ENCODE measurements at places on chromosomes 7 and 10.

DNA sequence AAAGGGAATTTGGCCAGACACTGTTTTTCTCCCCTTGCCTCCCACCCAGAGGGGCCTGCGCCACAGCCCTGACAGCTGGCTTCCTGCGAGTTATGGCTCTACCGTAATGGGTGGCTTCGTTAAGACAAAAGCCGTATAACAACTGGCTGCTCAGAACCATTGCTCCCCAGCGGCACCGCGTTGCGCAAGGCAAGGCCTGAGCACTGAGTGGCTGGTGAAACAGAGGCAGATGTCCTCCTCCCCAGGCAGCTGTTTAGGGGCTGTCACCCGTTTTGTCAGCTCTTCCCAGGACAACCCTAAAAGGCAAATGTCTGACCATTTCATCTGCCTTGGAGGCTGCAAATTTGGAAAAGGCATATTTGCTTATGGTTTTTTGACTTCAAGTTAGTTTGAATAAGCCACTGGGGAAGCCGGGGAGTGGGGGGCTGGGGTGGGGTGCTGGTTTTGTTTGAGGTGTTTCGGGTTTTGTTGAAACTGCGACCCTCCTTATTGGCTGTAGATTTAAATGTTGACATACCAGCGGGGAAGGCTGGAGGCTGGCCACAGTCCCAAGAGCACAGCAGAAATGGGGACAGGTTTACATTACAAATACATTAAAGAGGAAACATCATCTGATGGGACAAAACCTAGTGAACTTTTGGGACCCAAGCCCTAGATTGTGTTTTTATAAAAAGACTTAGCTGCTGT lies 681 bp upstream of the SPOCK2 start:
- DNase-seq = peak; percentile 65

DNA sequence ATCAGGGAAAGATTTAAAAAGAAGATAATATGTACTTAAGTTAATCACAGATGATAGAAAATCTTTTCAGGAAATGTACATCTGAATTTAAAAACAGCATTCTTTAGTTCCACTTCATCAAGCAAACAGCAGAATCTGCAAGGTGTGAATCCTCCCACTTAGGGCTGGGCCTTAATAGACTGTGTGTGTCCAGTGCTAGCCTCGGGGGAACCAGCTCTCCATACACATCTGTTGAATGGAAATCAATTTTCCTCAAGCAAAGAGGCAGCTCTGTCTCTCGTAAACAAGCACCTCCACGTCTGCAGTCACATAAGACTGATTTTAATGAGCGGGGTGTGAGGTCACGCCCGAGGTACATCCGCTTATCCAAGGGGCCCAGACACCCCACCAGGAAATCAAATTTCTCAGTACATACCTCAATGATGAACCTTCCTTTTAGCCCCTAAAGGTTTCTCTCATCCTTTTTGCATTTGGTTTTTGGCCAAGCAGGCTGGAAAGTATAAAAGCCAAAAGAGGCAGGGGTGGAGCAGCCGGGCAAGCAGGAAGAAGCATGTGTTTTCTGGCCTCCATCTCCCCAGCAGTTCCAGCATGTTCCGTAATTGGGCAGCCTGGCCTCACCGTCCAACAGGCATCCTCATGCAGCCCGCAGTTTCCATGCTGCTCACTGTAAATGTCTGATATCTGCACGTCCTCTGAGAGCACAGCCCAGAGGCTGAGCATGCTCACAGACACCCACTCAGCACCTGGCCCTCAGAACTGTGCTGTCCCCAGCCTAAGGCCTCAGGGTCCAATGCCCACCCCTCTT lies 131.3 kb downstream of the GLI3 start:
- no peak for DNase-seq

GRCh38 chr10:118216020-118216419 lies 126.1 kb downstream of the FAM204A start:
- DNase-seq = no peak

DNA sequence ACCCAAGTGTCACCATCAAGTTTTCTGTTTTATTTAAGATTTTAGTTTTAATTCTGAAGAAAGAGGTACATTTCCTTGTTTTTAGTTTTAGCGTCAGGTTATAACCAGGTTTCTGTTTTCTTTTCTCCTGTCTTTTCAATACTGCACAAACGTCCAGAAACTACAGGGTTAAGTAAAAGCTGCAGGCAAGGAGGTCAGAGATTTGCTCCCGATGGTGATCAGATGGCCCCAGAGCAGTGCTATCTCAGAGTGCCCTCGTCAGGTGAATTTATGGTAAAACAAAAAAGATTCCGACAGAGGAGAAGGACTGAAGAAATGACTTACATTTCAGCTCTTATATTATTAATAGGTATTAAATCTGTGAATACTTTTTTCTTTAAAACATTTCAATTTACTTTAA lies 128.2 kb downstream of the STRA8 start:
- DNase-seq = no peak

DNA sequence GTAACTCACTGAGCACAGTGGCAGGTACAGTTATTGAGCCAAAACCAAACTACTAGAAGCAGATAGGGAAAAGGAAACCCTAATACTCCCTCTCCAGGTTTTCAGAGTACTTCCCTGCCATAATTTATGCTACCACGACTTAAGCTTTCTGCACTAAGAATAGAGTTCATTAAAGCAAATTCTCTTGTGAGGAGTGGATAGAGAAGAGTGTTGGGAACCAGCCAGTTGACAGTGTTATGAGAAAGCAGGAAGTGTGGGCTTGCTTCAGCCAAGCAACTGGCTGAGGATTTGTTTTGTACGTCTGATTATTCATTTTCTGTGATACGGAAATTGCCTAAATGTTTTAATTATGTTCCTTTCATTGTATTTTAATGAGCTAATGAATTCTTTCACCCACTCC lies 280.5 kb downstream of the KIF20B start:
- no peak for DNase-seq

GRCh38 chr10:121527690-121528089 lies 70.6 kb downstream of the FGFR2 start:
- no peak for DNase-seq

GRCh38 chr7:134458341-134458805 lies 527 bp downstream of the AKR1B1 start:
- DNase-seq = peak; percentile 42

GRCh38 chr10:63268149-63268797 lies 135.1 kb downstream of the NRBF2 start:
- DNase-seq = no peak

DNA sequence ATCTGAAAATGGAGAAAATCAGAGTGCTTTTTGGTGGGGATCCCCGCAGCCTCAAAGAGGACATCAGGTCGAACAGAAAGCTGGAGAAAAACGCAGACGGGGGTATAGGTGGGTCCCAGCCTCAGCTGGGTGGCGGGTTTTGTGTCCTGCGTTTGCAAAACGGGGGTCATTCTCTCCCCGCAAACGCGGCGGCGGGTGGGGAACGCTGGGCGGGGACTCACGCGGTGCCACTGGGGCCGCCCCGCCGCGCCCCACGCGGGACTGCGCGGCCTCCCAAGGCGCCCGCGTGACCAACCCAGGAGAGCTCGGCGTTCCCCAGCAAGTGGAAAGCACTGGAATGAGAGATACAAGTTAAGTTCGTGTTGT lies 806 bp upstream of the VIPR2 start:
- no peak for DNase-seq

- no peak for DNase-seq
Observed at GRCh38 chr7:110938165-110938564, 152.8 kb upstream of the LRRN3 start.

GRCh38 chr7:137961200-137962177 lies 40.4 kb downstream of the CREB3L2 start:
- DNase-seq = no peak

Measured in occipital lobe (tissue), 3 donors.